ENCODE measurements at places on chromosomes 12 and 14. TPM values are rescaled to one million over a fixed set of nuclear protein-coding genes. Genes with fewer than 3 reads are reported as not detected.
A peak's percentile ranks its signal among the peaks of the same experiment; 100 is the strongest.

Gene NEUROD4
- total RNA-seq = not detected

- DNase-seq = no peak
Measured at GRCh38 chr12:131491916-131492490, 218.9 kb upstream of the SFSWAP start.

GRCh38 chr12:109678719-109679118 lies 34.9 kb upstream of the FAM222A start:
- DNase-seq = no peak

Gene RND1
- 1.1 TPM for total RNA-seq

- DNase-seq = no peak
Measured at GRCh38 chr14:95320955-95321600, 1.4 kb upstream of the CLMN start.

DNA sequence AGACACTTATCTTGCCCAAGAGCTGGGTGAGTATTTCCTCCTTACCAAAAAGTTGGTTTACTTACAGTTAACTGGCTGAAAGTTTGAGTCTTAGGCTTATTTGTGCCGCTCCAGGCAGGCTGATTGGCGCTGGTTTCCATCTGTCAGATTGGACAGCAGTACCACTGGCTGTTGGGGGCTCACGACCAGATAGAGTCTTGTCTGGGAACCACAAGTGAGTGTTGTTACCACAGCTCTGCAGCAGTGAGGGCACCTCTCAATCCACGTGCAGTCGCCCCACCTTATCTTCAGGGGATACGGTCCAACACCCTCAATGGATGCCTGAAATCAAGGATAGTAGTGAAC lies 58.9 kb downstream of the DDX51 start:
- no peak for DNase-seq

GRCh38 chr12:94133964-94134795 lies 14.2 kb upstream of the PLXNC1 start:
- DNase-seq = no peak

DNA sequence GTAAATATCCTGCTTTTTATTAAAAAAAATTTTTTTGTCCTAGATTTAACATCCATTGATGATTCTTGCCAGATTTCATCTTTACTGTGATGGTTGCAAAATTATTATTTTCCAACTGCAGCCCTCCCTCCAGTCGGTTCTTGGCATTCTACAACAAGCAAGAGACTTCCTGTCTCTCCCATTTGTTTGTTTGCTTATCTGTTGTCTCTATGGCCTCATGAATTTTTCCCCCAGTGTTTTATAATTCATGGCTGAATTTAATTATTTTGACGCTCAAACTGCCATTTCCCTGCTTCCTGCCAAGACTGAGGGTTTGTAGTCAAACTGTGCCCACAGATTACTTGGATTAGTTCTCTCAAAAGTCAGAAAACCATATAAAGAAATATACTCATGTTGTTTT lies 25.9 kb downstream of the CGRRF1 start:
- DNase-seq = no peak

- no peak for DNase-seq
Measured at GRCh38 chr14:91154851-91155625, 41.2 kb downstream of the DGLUCY start.

GRCh38 chr12:13044906-13045299 lies 722 bp downstream of the FAM234B start:
- no peak for DNase-seq

DNA sequence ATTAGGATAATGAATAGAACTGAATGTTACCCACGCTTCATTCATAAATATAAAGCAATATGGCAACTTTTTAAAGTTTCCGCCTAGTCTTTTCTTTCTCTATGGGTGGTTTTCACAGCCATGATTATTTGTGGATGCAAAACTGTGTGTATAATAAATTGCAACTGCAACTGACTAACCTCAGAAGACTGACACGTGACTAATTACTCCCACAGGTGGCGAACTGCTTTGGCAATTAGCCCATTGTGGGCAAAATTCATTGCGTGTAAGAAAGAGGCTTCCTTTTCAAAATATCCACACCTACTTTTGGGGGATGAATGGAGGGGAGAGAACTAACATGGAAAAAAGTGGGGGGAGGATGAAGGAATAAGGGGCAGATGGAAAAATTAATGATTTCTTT lies 79.0 kb downstream of the SLC25A21 start:
- no peak for DNase-seq

DNA sequence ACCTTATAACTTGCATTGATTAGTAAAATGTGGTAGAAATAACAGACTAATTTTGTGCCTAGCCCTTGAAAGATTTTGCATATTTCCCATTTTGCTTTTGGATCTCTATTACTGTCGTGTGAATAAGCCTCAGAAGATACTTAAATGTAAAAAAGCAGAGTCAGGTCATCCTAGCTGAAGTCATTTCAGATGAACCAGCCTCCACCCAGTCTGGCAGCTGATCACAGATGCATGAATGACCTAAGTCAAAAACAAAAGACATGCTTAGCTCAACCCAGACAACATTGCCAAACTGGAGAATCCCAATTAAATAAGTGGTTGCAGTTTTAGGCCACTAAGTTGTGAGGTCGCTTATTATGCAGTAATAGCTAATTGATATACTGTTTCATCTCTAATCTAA lies 349.9 kb downstream of the C12orf50 start:
- no peak for DNase-seq

- no peak for DNase-seq
Measured at GRCh38 chr12:127930122-127930521, 336.8 kb upstream of the TMEM132C start.

- DNase-seq = no peak
Measured at GRCh38 chr14:24673534-24674203, 39.7 kb upstream of the GZMB start.

- DNase-seq = no peak
Measured at GRCh38 chr14:106613256-106613655, 1086.9 kb downstream of the TMEM121 start.

DNA sequence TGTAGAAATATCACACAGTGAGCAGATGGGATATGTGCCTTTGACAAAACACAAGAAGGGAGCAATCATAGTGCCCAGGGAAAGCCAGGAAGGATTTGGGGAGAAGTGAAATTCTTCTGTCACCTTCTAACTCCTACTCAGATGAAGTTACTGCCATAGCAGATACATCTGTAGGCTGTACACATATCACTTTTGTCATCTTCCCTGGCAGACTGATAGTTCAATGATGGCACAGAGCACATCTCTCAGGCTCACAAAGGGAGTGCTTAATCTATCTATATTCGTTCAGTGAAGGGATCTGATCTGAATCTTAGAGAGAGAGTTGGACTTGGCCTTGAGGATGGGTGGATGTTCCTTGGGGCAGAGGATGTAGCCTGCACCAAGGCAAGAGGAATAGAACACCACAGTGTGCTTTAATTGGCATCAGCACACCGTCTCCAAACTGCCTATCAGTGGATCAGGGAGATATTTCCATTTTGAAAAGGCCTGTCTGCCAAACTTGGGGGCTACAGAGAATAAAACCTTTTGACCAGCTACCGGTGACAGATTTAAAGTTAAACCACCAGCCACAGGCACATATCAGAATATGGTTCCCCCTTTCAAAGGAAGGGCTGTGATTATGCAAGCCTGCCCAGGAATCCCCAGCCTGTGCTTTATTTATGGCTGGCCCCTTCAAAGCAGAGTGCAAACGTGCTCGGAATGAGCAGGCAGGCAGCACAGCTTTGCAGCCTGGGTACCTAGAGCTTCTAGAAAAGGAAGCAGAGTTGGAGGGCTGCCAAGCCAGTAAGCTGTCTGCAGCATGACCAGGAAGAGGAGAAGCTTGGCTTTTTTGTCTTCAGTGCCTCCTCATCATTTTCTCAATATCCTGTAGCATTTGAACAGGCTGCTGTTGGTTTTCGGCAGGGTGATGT lies 165.5 kb upstream of the DYRK2 start:
- DNase-seq = peak; percentile 48

Gene MORN3
- not detected for total RNA-seq

- peak; percentile 54 for DNase-seq
Measured at GRCh38 chr14:63727231-63727735, 582 bp downstream of the SGPP1 start.

Measured in breast epithelium (tissue), 4 donors.